Astrocyte (in vitro differentiated cells and primary cell): ENCODE measurements at places on chromosomes 5 and 9. TPM values are rescaled to one million over a fixed set of nuclear protein-coding genes. Genes with fewer than 3 reads are reported as not detected.

The PRR7 gene
- 9.9 TPM in 2 replicates for total RNA-seq

DNA sequence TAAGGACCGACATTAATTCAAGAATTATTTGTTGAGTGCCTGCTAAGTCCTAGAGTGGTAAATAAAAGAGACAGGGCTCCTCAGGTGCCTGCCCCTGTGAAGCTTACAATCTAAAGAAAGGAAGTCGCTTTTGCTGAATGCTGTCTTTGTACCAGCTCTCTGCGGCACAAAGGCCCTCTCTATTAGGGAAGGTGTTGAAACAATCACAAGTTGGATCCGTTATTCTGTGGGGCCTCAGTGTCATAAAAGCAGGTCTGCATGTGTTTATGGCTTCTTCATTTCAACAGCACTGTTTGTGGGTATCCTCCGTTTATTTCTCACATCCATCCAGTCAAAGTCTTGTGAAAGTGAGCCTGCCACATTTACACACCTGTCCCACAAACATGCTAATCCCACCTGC lies 7.0 kb upstream of the MVB12B start:
- DNase-seq = no peak

GRCh38 chr5:103444333-103445038 lies 118.1 kb downstream of the NUDT12 start:
- no peak for DNase-seq

The AQP3 gene
- total RNA-seq = 3.2 and 4.6 TPM in 2 replicates

The FRMD3 gene
- 0.29 and 0.39 TPM in 2 replicates for total RNA-seq
